ENCODE measurements at places on chromosomes 4 and X.

DNA sequence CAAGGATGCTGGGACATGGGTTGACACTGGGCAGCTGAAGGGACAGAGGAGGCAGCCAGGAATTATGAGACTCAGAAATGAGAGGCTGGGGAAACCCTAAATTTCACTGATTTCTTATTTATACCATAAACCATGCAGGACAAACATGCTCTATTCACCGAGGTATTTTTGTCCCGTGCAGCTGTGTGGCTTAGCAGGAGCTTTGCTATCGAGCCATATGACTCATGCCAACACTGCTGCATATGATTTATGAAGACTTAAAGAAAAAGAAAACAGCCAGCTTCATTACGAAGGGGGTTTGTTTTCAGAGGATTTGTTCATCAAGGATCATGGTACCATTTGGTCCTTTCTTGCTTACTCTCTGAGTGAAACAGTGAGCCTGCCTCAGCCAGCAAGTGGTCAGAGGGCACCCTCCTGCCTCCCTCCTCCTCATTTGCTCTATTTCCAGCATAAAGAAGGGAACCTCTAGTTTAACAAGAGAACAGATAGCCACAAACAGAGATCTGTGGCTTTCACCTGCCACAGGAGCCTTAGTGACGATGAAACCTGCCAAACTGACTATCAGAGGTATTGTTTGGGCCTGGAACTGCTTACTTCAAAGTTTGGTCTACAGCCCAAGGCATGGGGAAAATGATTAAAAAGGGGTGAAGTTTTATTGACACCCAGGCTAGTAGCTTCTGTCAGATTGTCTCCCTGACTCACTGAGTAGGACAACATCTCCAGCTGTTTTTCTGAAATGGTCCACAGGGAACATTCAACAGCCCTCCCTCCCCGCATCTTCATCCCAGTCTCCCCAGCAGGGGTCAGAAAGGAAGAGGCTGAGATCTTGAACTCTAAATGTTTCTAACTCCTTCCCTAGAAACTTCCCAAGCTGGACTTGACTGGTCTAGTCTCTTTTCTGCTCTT is 80.1 kb upstream of the MAML3 start:
- DNase-seq = no peak

- DNase-seq = no peak
Observed at GRCh38 chr4:110104661-110105060, 93.8 kb downstream of the ELOVL6 start.

- DNase-seq = no peak
Observed at GRCh38 chr4:76622717-76623116, 187.7 kb downstream of the SHROOM3 start.

DNA sequence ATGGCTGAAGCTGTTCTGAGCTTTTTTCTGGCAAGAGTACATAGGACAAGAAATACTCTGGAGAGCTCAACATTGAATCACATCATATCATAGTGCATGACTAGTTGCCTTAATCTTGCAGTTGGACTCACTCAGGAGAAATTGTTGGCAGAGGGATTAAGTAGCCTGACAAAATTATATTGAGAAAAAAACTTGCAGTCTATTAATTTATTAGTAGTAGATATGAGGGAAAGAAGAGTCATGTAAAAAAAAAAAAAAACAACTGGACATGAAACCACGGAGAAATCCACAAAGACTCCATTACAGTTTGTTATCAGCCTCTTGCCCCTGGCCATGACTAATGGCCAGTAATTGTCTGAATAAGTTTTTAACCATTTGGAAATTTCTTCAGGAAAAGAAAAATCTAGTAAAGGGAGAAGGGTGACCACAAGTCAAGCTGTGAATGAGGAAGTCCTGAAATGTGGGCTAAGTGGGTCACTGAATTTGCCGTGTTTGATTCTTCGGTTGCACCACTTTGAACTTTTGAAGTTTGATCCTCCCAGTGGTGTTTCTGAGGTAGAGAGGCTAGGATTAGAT is 45.6 kb downstream of the FHL1 start:
- DNase-seq = no peak

DNA sequence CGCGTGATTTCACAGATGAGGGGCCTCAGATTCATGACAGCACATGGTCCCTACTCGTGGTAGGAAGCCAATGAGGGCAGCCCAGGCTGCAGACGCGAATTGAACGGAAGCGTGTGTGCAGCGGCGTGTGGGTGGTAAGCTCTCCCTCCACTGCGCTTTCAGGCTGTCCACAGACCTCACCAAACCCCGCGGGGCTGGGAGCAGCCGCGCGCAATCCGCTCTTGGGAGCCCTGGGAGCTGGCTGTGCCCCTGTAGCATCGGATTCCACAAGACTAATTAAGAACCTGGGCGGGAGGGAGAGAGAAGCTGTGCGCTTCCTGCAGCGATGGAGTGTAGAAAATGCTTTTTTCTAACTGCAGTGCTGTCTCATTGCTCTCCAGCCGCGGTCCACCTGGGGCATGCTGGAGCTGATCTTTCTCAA is 134.9 kb downstream of the STOX2 start:
- no peak for DNase-seq

GRCh38 chr4:119581190-119581873 is 47.3 kb downstream of the PDE5A start:
- DNase-seq = no peak

DNA sequence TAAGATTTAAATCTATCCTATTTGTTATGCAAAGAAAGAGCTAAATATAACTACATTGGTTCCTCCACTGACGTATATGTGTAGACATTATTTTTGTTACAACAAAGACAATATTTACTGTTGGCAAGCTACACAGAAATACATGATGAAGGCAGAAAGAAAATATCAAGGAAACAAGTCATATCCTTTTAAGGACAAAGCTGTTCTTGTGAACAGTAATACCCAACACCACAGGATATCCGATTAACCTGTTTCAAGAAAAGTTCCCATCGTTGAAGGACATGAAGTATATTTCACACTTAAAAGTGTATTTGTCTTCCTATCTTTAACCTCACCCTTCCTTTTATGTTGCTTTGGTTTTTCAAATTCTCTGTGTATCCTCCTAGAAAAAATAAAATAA is 235.8 kb upstream of the AADAT start:
- no peak for DNase-seq

GRCh38 chr4:6676722-6677558 is 16.7 kb upstream of the S100P start:
- no peak for DNase-seq

DNA sequence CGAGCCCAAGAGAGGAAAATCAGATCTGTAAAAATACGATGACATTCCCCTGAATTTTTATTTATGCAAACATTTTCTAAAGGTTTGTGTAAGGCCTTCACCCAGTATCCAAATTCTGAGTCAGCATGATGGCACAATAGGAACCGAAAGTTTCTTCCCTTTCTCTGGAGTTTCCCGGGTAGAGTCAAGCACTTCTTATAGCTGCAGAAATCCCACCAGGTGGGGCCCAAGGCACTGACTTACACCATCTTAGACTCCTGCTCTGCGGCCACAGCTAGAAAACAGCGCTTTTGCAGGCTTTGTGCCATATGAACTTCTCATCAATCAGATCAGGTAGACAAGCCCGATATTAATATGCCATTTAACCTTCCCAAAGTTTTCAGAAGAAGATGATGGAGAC is 13.4 kb downstream of the LEF1 start:
- DNase-seq = no peak

DNA sequence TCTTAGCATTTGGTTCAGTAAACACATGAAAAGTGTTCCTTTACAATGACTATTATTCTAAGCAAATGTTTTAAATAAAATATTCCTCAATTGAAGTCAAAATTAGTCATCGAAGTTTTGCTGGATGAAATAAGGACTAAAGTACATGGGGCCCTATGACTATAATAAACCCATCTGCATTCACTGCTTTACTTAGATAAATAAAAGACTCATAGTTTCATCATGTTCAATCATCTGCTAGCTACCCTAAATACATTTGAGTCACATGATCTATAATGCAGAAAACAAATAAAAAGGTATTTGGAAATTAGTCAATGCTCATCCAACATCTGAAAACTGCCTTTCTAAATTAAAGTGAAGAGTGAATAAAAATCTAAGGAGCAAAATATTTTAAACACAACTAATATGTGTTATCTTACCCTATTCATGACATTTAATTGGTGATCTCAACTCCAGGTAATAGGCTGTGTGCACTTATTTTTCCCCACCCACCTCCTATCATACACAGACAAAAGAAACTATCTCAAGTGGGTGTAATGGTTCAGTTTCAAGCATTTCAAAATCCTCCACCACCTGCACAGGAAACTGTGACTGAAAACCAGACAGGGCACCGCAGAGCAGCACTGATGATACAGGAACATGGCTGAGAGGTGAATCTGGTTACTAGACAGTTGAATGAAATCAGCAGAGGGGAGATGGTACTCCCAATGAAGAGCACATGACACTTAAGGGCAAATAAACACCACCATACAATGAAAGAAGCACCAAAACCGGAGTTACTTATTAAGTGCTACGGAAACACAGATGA is 78.6 kb downstream of the CAMK2D start:
- DNase-seq = peak; percentile 38

- DNase-seq = no peak
Observed at GRCh38 chr4:106333186-106333585, 16.8 kb downstream of the AIMP1 start.

DNA sequence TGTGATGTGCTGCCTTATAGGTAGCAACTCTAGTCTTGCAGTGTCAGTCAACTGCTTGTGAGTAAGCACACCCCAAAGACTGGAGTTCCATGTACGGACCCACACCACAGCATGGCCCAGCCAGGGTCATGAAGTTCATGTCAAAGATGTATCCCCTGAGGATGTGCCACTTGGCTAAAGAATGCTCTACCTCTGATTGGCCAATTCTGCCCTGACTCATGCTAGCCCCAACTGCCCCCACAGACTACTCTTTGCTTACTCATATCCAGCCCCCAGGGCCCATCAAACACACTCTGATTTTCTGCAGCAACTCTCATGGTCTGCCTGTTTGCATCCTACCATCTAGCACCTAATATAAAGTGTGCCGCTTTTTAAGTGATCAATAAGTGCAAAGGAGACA is 62.5 kb downstream of the CHRDL1 start:
- DNase-seq = no peak

Measured in effector memory CD8-positive, alpha-beta T cell (primary cell).